ENCODE measurements at places on chromosomes 6 and 20.

- no peak for DNase-seq
Observed at GRCh38 chr6:44333273-44333919, 9.1 kb upstream of the SPATS1 start.

GRCh38 chr20:47780720-47781389 is 4.4 kb downstream of the SULF2 start:
- DNase-seq: no peak

DNA sequence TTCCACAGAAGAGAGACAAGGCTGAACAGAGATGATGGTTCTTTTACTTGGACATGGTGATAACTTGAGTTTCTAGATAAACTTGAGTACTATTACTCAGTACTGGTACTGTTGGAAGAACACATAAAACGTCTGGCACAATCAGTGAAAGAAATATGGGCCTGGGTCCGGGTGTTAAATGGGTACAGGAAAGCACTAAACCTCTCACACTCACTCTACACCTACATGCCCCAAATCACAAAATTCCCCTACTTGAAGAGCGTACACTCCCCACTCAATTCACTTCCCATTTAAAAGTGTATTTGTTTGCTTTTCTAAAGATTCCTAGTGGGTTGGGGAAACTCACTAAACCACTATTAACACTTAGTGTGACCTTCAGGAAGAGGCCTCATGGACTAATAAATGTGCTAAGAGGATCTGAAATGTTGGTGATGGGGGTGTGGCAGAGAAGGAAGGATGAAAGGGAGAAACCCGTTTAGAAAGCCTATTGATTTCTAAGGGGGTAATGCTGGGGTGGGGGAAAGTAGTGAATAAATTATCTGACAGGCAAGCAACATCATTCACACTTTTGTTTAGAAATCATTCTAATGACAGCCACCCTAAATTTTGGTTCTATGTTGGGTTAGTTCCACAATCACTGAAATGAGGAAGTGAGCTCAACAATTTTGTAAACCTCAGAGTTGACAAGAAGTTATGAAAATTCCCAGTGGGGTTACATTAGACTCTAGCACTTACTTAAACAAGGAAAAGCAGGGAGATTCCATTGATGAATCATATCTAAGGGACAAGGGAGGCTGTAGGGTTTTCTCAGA is 222.6 kb upstream of the MARCKS start:
- no peak for DNase-seq

GRCh38 chr20:23123886-23124285 is 37.8 kb upstream of the CD93 start:
- no peak for DNase-seq

DNA sequence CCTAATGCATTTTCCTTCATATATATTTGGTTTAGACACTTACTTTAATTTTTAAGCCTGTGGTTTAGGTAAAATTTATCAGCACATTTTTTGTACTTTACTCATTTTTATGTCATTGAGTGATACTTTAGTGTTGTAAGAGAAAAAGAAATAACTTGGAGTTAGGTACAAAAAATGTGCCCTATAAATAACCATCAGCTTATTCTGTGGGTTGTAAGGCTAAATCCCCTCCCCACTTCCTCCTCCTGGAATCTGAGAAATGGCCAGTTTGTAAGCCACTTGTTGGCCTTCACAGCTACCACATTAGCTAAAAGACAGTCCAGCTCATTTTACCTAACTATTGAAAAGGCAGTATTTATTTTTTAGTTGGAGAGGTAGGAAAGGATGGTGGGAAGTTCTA is 576.3 kb downstream of the PKHD1 start:
- no peak for DNase-seq

DNA sequence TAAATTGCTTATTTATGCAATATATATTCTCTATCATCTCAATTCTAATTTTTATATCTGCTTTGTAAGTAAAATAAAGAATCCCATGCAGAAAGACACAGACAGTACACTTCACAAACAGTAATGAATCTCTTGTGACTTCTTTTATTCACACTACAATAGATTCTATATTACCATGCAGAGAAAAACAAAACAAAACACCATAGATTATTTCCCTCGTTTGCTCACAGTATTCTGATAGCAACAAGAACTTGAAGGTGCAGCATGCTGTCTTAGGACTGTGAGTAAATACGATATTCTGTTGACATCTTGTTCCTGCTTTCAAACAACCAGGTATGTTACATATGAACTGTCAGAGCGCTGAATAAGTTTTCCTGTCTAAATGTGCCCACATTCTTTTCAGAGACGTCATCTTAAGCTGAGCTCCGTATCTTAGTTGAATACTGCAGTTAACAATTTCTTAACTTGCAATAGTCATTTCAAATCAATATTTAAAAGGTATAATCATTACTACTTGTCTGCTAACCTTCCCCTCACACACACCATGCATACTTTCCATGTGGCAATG is 140.1 kb downstream of the BTBD9 start:
- no peak for DNase-seq

DNA sequence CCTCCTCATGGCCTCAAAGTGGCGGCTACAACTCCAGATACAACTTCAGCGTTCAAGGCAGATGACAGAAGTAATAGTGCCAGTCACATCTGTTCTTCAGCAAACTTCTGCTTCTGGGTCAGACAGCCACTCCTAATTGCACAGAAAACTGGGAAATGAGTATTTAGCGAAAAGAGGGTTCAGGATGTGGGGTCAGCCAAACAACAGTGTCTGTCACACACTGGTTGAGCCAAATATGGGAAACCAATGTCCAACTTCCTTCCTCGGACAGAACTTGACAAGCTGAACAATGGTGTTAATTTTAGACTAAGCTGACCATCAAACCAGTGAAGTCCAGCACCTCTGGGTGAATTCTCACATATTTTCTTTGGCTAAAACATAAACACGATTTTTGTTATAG is 22.1 kb downstream of the NUDT3 start:
- DNase-seq: no peak

DNA sequence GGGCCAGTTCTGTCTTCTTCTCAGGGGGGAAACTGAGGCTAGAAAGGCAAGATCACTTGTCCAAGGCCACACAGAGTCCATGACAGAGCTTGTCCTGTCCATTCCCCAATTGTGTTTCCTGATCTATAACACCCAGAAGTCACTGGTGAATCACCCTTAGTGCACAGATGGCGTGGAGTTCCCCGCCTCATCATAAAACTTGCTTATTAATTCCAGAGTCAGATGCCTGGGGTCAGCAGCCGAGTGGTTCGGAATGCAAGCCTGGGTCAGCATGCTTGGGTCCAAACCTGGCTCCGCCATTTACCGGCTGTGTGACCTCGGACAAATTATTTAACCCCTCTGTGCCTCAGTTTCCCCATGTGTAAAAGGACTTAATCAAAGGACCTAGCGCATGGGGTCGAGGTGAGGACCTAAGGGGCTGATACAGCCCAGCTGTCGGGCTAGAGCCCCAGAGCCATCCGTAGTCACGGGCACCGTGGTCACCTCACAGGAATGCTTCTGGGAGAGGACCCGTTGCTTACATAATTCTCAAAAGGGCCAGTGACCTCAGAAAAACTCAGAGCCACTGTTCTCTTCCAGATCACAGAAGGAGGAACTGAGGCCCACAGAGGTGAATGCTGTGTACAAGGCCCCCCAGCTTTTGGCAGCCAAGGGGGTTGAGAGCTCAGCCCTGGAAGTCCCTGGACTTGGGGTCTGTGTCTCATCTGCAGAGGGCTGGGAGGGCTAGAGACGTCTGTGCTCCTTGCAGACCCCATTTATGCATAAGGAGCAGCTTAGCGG is 1.4 kb upstream of the ZBP1 start:
- DNase-seq: no peak

GRCh38 chr6:38173909-38174308 is 354.4 kb downstream of the ZFAND3 start:
- DNase-seq: no peak

- no peak for DNase-seq
Observed at GRCh38 chr6:11727346-11727997, 51.1 kb downstream of the ADTRP start.

DNA sequence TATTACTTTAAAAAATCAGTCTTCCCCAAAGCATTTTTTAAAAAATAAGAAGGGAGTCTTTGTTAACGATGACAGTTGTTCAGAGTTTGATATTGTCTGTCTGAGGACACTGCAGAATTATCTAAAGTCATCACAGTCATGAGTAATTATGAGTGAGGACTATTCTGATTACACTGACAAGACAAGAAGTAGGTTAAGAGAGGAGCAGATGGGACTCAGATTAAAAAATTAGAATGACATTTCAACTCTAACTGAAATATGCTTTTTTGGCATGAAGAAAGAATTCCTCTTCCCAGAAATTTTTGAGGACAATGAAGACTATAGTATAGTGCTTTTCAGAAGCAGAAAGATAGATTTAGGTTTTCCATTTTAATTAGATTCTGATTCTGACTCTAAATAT is 456.5 kb downstream of the EPHA7 start:
- DNase-seq: no peak

DNA sequence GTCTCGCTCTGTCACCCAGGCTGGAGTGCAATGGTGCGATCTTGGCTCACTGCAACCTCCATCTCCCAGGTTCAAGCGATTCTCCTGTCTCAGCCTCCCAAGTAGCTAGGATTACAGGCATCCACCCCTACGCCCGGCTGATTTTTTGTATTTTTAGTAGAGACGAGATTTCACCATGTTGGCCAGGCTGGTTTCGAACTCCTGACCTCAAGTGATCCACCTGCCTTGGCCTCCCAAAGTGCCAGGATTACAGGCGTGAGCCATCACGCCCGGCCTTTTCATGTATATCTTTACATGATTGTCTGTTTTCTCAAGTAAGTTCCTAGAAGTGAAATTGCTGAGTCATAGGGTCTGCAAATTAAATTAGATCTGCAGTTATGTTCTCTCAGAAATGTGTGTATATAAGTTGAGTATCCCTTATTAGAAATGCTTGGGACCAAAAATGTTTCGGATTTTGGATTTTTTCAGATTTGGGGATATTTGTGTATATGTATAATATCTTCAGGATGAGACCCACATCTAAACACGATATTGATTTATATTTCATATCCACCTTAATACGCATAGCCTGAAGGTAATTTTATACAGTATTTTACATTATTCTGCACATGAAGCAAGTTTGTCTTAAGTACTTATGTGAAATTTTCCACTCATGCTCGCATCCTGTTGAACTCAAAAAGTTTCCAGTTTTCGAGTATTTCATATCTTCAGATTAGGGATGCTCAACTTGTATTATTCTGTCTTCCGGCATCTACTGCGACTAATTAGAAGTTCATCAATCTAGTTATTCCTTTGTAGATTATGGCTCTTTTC is 40.4 kb downstream of the TAB2 start:
- no peak for DNase-seq

GRCh38 chr20:25025091-25025861 is 32.7 kb downstream of the ACSS1 start:
- DNase-seq: no peak

GRCh38 chr20:16479666-16480065 is 93.6 kb downstream of the KIF16B start:
- no peak for DNase-seq

DNA sequence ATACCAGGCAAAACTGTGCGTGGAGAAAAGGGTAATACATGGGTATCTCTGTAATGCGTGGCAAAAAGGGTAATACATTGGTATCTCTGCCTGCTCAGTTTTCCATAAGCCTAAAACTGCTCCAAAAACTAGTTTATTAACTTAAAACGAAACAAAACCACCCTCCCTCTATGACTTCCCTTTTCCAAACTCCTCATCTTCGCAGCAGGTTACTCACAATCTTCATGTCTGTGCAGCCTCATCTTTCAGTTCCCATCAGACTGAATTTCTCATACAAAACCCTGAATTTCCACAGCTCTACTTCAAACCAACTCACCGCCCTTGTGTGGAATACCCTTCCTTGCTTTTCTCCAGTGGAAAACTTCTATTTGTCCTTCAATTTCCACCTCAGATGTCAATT is 199.4 kb downstream of the PHACTR1 start:
- DNase-seq: no peak

DNA sequence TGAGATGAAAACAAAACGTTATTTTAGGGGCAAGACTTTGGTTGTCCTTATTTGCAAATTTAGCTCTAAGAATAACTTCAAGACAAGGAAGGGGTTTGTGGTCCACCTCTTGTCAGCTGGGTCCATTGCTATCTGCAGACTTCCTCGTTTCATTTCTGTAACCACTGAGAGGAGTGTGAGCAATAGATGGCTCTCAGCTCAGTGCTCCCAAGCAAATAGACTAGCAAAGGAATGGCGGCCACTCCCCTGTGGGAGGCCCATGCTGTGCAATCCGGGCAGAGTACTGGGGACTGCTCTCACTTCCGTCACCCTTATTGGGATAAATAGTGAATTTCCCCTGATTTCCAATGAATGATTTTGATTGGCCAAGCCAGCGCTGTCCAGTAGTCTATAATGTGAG is 176.6 kb downstream of the ZDHHC14 start:
- no peak for DNase-seq

DNA sequence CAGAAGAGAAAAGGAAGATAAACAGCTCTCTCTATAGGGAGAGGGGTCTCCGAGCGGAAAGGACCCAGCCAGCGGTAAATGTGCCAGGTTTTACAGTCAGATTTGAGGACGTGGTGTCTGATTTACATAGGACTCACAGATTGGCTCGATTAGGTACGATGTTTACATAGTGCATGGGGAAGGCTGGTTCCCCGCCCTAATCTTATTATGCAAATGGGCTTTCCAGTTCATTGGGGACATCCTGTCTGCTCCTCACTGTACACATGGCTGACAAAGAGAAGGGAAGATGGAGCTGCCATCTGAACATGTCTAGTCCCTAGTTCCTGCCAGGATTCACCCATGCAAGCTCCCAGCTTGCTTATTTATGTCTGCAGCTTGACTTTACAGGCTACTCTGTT is 119.9 kb downstream of the RNF144B start:
- no peak for DNase-seq

DNA sequence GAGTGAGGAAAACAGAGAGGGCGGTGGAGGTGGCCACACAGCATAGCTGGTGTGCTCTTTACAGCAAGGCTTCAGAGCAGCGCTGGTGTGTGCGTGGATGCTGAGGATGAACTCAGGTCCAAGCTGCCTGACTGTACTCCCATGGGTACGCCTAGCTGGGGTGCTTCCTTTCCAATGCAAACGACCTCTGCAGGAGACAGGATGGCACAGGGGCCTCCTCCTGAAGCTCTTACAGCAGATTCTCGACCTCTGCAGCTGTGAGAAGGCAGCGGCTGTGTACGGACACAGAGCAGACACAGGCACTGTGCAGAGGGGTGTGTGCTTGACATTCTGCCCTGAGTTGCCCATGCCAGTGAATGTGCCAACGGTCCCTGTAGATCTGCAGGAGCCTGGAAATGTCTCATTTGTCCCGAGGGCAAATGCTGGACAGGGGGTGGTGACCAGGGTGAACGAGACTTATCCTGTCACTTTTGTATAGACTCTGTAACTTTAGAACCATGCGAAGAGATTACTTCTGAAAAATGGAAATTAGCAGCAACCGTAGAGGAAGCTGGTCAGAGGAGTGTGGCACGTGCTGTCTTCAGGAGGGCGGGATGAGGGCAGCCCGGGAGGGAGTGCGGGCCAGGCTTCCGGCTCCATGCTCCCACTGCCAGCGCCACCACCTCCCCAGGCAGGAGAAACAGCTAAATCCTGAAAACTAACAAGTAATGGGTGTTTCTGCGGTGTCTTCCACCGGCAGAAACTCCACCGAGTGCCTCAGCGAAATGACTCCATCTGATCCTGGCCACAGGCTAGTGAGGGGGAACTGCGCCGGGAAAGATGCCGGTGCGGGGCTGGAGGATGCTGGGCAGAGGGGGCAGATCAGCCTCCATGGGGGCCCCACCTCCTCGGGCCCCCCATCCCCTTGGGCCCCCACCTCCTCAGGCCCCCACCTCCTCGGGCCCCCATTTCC is 120.9 kb upstream of the RPS6KA2 start:
- DNase-seq: no peak

GRCh38 chr6:29447670-29448069 is 8.6 kb downstream of the OR10C1 start:
- DNase-seq: no peak

GRCh38 chr6:32239462-32239861 is 15.6 kb upstream of the NOTCH4 start:
- no peak for DNase-seq
